Pulmonary artery endothelial cell (primary cell): ENCODE measurements at places on chromosomes 16 and 17. TPM values are rescaled to one million over a fixed set of nuclear protein-coding genes. Genes with fewer than 3 reads are reported as not detected.
A peak's percentile ranks its signal among the peaks of the same experiment; 100 is the strongest.

DNA sequence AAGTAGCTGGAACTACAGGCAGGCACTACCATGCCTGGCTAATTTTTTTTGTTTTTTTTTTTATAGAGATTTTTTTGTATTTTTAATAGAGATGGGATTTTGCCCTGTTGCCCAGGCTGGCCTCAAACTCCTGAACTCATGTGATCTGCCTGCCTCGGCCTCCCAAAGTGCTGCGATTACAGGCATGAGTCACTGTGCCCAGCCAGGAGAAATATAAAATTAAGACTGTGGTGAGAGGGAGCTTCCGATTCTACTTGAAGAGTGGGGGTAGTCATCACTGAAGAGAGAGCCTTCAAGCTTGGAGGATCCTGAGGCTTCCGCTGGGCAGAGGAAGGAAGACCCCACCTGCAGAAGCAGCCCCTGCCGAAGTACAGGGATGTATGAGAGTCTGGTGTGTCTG is 34.4 kb upstream of the RGS9 start:
- no peak for DNase-seq

DNA sequence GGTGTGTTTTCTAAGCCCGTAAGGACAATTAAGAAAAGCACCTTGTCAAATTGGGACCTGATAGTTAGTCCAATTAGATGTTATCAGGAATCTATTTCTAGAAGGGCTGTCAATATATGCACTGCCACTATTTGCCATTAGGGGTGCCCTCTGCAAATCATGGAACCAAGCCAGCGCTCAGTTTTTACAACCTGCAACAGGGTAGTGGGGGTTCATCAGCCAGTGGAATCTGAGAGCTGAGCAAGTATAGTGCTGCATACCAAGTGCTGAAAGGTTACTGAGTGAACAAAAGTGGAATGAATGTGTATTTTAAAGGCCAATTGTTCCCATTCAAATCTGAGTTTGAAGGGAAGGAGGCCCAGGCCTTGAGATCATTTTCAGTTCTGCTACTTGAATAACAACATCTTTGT is 10.4 kb downstream of the PRR11 start:
- no peak for DNase-seq

- no peak for DNase-seq
Measured at GRCh38 chr17:42783062-42783790, 2.8 kb downstream of the WNK4 start.

DNA sequence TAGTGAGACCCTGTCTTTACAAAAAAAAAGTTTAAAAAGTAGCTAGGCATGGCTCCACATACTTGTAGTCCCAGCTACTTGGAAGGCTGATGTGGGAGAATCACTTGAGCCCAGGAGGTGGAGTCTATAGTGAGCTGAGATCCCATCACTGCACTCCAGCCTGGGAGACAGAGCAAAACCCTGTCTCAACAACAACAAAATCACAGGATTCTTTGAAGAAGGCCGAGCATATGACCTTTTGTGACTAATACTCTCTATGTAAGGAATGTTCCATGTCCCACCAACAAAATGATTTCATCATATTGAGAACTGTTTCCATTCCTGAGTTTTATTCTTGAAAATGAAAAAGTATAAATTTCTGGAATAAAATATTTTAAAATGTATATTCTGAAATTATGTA is 58.9 kb upstream of the EFCAB3 start:
- no peak for DNase-seq

DNA sequence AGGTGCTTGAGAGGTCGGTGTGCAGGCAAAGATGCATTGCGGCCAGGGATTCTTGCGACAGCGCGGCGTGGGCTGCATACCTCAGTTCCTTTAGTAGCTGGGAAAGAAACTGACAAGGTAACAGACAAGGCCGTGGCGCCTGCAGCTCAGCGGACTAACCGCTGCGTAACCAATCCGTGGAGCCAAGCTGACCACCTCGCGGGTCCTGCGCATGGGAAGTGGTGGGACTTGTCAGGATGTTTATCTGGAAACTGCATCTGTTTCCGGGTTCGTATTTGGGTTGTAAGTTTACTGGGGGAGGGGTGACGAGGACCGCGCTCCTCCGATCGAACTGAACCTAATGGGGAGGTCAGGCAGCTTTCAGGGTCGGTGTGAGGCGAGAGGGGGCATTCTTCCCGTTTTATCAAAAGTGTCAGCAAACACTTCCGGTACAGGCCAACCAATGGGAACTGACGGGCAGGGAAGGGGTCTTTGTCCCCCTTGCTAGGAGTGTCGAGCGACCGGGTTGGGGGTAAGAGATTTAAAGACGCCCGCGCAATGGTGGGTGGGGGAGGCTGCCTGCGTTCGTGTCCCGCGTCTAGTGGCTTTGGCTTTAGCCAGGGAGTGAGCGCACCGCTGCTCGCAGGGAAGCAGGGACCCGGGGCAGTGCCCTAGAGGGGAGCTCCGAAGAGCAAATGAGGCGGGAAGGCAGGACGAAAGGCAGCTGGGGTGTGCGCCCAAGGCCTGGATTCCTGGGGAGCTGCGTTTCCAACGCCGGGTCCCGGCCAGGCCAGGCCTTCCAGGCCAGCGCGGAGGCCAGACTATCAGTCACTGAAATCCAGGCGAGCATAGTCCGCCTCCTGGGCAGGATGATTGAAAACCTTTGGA is 7.0 kb downstream of the IRX6 start:
- no peak for DNase-seq

DNA sequence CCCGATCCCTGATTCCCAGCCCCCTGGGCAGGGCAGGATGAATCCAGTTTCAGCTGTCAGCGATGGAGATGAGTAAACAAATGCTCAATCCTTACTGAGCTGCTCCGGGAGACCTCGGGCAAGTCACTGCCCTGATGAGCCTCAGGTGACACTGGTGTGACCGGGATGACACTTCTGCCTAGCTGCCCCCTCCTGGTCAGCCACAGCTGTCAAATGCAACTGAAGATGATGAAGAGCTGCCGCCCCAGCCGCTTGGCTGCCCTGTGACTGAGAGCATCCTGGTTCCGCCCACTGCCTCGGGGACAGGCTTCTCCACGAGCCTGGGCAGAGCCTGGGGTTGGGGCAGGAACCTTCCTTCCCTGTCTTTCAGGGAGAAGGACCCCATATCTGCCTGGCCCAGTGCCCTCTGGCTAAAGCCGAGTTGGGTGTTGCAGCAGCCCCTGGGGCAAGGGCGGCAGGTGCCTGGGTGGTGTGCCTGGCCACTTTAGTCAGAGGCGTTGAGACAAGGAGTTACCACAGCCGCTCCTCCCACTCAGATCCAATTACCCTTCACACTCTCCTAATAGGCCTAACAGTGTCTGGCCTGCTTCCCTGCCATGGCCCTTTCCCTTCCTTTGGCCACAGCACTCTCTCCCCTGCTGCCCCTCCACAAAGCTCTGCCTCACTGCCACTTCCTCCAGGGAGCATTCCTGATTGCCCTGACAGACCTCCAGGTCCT is 5.5 kb downstream of the CCL17 start:
- DNase-seq: no peak

GRCh38 chr17:78325076-78325687 is 34.7 kb downstream of the SOCS3 start:
- DNase-seq: no peak

GRCh38 chr17:3691617-3692067 is 4.3 kb downstream of the P2RX5 start:
- no peak for DNase-seq

GRCh38 chr17:49003557-49004511 is 6.6 kb downstream of the IGF2BP1 start:
- DNase-seq: no peak

GRCh38 chr16:85571813-85572619 is 41.1 kb upstream of the GSE1 start:
- DNase-seq: no peak

GRCh38 chr16:14559809-14560241 is 70.2 kb downstream of the PARN start:
- DNase-seq: no peak

GRCh38 chr17:43694081-43694870 is 32.6 kb upstream of the MEOX1 start:
- DNase-seq: peak; percentile 51

GRCh38 chr17:75241996-75242460 is 19.4 kb downstream of the GGA3 start:
- DNase-seq: no peak

DNA sequence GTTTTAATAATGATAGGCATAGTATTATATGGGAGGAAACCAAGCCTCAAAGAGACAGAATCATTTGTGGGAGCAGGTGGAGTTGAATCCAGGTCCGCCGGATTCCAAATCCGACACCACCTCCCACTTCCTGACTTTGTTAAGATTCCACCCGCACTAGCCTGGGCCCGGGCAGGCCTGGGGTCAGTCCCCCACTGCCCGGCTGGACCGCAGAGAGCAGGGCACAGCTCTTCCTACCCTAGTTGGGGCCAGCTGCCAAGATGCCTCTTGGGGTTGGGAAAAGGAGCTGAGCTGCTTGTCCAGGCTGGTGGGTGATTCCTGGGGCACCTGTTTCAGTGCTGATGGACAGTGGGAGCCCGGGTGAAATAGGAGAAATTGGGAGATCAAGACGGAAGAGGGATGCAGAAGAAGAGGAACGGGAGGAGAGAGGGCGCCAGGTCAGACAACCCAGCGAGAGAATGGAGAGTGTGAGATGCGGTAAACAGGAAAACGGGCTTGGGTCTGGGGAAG is 53.9 kb downstream of the OR1D5 start:
- DNase-seq: no peak

DNA sequence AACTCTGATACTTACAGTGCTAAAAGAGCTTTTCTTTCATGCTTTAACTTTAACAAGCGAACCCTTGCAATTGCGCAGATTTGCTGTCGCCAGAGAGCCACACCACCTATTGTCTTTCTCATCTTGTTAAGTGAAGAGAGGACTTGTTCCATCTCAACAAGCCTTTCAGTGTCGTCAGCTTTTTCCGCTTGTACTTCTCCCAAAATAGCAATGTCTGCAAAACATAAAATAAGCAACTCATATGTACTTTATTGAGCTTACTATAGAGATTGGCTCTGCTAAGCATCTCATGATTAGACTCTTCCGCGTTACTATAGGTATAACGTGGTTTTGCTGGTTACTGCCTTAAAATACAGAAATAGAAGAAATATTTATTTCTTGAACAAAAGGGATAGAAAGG is 51.9 kb downstream of the ABCA8 start:
- DNase-seq: no peak

GRCh38 chr17:44807093-44807816 is 22.8 kb downstream of the GJC1 start:
- no peak for DNase-seq

DNA sequence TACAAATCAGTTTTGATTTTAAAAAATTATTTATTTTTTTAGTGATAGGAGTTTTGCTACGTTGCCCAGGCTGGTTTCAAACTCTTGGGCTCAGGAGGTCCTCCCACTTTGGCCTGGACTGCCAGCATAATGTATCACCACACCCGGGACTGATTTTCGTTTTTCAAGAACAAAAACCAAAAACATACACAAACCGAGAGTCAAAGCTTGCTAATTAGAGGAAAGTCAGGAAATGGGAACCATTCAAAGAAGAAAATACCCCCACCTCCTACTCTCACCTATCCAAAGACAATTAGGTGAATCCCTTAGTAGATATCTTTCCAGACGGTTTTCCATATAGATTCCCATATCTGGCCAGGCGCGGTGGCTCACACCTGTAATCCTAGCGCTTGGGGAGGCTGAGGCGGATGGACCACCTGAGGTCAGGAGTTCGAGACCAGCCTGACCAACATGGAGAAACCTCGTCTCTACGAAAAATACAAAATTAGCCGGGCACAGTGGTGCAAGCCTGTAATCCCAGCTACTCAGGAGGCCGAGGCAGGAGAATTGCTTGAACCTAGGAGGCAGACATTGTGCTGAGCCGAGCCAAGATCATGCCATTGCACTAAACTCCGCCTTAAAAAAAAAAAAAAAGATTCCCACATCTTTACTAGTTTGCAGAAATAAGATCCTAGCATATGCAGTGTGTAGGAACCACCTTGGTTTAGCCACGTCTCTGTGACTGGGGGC is 883 bp upstream of the SPN start:
- DNase-seq: no peak

- DNase-seq: no peak
Measured at GRCh38 chr16:6633456-6633855, 699.2 kb upstream of the RBFOX1 start.

- no peak for DNase-seq
Measured at GRCh38 chr16:27083861-27084261, 17.1 kb downstream of the C16orf82 start.

GRCh38 chr16:47699106-47699505 is 238.0 kb downstream of the PHKB start:
- no peak for DNase-seq

DNA sequence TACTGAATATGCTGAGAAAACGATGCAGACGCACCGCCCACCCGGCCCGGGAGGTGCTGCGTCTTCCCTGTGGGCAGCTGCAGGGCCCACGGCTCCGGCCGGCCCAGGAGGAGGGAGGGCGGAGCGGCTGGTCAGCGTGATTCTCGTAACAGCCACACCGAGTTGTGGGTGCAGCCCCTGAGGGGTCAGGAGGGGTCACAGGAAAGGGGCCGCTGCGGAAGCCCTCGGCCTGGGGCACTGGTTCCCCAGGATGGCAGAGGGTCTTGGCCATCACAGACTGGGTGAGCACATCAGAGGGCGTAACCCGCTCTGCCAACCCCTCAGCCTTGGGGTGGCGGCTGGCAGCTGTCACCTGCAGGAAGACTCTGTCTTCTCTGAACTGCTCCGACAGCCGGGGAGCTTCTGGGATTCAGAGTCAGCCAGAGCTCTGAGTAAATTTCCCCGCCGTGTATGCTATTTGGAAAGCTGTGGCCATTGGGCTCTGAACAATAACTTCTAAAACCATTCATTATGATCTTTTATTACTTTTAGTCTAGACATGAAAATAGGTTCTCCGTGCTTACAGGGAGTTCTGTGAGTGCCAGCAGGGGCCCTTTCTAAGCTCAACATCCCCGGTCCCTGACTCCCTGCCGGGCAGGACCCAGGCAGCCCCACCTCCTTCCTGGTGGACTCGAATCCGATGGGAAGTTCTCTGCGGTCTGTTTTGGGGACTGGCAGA is 87.4 kb upstream of the CHMP6 start:
- no peak for DNase-seq

GRCh38 chr16:28513484-28514181 is 7.0 kb upstream of the IL27 start:
- no peak for DNase-seq

- DNase-seq: no peak
Measured at GRCh38 chr17:31561469-31562375, 170.2 kb downstream of the RAB11FIP4 start.

GRCh38 chr17:44203731-44204440 is 4.2 kb upstream of the ATXN7L3 start:
- no peak for DNase-seq

DNA sequence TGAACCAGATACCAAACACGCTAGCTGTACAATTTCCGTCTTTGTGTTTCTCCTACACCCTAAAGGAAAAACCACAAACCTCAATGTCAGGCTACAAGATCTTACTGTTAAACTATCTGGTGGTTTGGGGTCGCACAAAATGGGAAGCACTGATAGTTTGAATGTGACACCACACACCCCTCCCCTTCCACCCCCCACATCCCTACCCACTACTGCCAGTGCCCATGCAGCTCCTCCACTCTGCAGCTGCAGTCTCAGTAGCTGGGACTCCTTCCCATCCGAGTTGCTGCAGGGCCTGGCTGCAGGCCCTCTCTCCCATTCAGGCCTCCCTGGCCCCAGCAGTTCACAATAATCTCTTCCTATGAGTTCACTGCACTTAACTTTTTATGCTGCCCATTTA is 18.4 kb downstream of the TRAP1 start:
- no peak for DNase-seq

The ARL17B gene
- total RNA-seq: 2.9 and 7.9 TPM in 2 replicates

The CA7 gene
- not detected in 2 replicates for total RNA-seq

The TEX14 gene
- under 0.01 TPM in 2 replicates for total RNA-seq

The HS3ST3A1 gene
- not detected in 2 replicates for total RNA-seq

The PRSS21 gene
- 0.73 TPM in 1 of 2 replicates, not detected in the other for total RNA-seq

The PEMT gene
- total RNA-seq: 21.0 and 29.9 TPM in 2 replicates

The CNTNAP1 gene
- total RNA-seq: 30.9 and 35.4 TPM in 2 replicates

The FBXO39 gene
- total RNA-seq: 0.28 and 1.4 TPM in 2 replicates

The MYH1 gene
- total RNA-seq: not detected in 2 replicates

The TSPOAP1 gene
- not detected in 2 replicates for total RNA-seq

The SP2 gene
- total RNA-seq: 1.3 and 1.4 TPM in 2 replicates
